NCI-H510A treated with DMSO at 0.1 percent for 48 hours (cell line): ENCODE measurements at places on chromosomes 4 and X.

- no peak for DNase-seq
Observed at GRCh38 chrX:123222920-123223319, 38.8 kb downstream of the GRIA3 start.

- no peak for DNase-seq
Observed at GRCh38 chr4:115323106-115323707, 209.8 kb upstream of the NDST4 start.

DNA sequence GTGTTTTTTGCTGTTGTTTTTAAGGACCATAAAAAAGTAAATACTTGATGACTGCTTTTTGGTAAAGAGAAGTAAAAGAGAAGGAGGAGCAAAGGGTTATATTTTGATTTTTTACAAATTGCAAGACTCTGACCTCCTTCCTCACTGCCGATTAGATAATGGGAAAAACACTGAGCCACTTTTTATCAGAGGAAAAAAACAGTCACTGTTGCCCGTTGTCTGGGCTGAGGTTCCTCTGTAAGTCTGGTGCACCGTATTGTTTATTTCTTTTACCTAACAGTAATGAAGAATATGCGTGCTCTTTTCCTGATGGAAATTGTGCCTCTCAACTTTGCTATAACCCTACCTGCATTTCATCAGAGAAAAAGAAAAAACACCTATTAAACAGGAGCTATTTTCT lies 178.7 kb upstream of the EMCN start:
- no peak for DNase-seq

DNA sequence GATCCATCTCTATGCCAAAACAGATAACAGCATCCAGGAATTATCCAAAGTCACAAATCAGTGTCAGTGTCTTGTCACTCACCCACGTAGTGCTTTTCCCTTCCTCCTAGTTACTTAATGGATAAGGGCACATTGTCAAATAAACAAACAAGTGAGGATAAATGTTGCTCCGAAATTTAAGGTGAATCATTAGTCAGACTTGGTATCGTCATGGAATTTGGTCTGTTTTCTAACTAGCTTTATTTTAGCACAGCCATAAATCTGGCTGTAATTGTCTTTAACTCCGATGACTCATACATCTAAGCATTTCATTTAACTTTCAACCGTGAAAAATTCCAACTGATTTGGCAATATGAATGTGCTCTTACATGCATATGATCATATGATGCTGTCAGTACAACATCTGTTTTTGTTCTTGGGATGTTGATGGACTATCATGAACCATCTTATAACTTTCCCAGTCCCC lies 83.3 kb downstream of the SNCA start:
- DNase-seq: no peak
